Retina (tissue), 1 donor: ENCODE measurements at places on chromosomes 2 and 18.
A peak's percentile ranks its signal among the peaks of the same experiment; 100 is the strongest.

- no peak for DNase-seq
These were observed 94.2 kb downstream of the POLR1A start for GRCh38 chr2:86011449-86011941.

DNA sequence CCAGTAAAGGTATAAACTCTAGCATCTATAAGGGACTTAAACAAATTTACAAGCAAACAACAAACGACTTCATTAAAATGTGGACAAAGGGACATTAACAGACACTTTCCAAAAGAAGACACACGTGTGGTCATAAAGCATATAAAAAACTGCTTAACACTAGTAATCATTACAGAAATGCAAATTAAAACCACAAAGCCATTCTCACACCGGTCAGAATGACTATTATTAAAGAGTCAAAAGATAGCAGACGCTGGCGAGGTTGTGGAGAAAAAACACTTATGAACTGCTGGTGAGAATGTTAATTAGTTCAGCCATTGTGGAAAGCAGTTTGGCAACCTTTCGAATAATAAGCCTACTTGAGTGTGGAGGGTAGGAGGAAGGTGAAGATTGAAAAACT, 217.1 kb upstream of the DLGAP1 start:
- DNase-seq = no peak

- DNase-seq = no peak
These were observed 27.6 kb downstream of the GPATCH11 start for GRCh38 chr2:37111958-37112357.

DNA sequence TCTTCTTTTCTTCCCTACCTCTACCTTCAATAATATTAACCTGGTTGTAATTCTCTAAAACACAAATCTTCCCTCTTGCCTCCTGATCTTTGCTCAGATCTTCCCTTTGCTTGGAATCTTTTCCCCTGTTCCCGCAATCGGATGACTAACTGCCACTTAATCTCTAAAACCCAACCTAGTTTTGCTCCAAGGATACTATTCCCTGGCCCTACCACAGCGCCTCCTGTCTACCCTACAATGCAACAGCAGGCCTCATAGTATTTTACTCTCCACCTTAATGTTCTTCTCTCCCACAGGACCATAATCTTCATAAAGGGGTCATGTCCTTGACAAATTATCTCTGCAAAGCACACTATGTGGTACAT, 246.8 kb upstream of the TNP1 start:
- DNase-seq = no peak

- DNase-seq = peak; percentile 5
These were observed 3.2 kb downstream of the UBXN4 start for GRCh38 chr2:135744760-135745314.
